ENCODE measurements at places on chromosomes 5 and 9.

DNA sequence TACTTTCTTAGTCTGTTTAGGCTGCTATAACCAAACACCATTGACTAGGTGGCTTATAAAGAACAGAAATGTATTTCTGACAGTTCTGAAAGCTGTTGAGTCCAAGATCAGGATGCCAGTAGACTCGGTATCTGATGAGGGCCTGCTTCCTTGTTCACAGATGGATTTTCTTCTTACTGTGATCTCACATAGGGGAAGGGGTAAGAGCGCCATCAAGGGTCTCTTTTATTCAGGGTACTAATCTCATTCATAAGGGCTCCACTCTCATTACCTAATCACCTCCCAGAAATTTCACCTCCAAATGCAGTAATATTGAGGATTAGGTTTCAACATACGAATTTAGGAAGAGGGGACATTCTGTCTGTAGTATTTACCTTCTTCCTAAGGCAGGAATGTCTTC, 384.0 kb upstream of the DMAC1 start:
- DNase-seq, result no peak

DNA sequence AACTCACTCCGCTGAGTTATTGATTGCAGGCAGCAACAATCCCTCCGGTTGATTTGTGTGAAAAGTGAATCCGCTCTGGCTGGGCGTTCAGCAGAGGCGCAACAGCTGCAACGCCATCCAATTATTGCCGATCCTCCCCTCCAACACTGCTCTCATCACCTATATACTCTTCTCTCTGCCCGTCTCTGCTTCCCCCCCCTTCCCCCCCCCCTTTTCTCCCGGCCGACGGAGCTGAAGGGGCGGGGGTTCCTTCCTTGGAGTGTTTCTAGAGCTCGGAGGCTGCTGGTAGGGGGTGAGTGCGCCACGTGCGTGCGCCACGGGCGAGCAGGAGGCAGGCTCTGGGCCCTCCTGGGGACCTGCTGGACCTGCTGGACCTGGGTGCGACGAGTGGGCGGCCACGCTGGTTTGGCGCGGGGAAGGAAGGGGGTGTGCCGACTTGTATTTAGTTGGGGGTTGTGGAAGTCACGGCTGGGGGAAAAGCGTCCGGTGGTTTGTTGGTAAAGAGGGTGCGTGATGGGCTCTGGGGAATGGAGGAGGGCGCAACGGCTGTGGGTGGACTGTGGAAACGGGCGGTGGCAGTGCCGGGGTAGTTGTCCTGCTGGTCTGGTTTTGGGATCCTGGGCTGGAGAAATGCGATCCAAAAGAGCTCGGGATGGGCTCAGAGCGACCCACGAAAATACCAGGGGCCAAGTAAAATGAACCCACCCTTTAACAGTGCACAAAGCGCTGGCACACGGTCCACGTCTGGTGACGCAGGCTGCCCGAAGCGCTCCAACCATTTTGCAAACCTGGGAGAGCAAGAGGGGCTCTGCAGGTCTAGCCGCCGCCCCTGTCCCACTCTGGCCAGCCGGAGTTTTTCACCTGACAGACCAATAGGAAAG, 6.4 kb upstream of the MEF2C start:
- no peak for DNase-seq

GRCh38 chr5:59637884-59638580, 255.5 kb downstream of the PDE4D start:
- no peak for DNase-seq

- DNase-seq, result peak; percentile 13
These were observed 63.4 kb downstream of the DENND1A start for GRCh38 chr9:123866497-123866896.

- DNase-seq, result no peak
These were observed 46.9 kb upstream of the TCERG1 start for GRCh38 chr5:146400201-146400600.

DNA sequence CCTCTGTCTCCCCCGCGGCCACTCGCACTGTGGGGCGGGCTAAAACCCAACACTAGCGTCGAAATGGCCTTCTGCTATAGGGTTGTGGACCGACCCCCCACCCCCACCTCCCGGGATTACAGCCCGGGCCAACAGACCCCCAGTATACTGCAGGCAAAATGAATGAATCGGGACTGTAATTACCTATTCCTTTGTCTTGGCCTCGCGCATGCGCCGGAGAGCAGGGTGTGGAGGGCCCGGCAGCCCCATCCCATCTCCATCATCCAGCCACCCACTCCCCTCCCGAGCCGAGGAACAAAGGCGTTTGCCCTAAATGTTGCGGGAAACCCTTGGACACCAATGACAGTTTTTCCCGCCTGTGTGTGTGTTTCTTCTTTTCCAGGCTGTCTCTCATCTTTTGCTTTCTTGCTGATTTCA, 1.6 kb downstream of the BASP1 start:
- DNase-seq, result no peak

DNA sequence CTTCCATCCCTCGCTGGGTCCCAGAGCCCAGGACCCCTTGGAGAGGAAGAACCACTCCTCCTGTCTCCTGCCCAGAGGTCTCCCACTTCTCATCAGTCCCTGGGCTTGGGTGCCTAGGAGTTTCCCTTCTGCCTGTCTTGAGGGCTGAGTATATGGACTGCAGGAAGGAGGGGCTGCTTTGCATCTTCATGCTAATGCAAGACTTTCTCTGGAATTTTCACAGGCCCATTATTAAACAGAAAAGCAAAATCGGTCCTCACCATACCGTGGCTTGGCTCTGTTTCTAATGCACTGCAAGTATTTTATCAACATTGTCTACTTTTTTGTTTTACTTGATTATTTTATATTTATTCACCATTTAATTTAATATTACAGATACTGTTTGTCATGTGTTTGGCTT, 34.5 kb downstream of the TRIO start:
- no peak for DNase-seq
